Uterine smooth muscle cell (primary cell): ENCODE measurements at places on chromosomes 16 and 17. TPM values are rescaled to one million over a fixed set of nuclear protein-coding genes. Genes with fewer than 3 reads are reported as not detected.

Gene GNGT2
- not detected in 2 replicates for total RNA-seq

Gene ALOX12B
- not detected in 2 replicates for total RNA-seq

Gene TPSG1
- 0.37 TPM in 1 of 2 replicates, not detected in the other for total RNA-seq

Gene LRRC46
- total RNA-seq, result 0.11 TPM in 1 of 2 replicates, not detected in the other

Gene C16orf89
- total RNA-seq, result 0.12 and 0.22 TPM in 2 replicates

Gene TMC8
- not detected in 2 replicates for total RNA-seq

Gene GPR142
- total RNA-seq, result not detected in 2 replicates

Gene SHMT1
- 18.9 and 27.0 TPM in 2 replicates for total RNA-seq

Gene EXOC3L1
- total RNA-seq, result 0.11 and 0.12 TPM in 2 replicates

Gene ZNF319
- 2.8 and 3.1 TPM in 2 replicates for total RNA-seq

Gene PITPNC1
- 16.7 and 53.1 TPM in 2 replicates for total RNA-seq

Gene EMP2
- 9.7 and 23.0 TPM in 2 replicates for total RNA-seq

Gene CETP
- total RNA-seq, result not detected in 2 replicates

Gene FAM20A
- 12.2 and 26.7 TPM in 2 replicates for total RNA-seq

Gene SLC13A2
- total RNA-seq, result not detected in 2 replicates

Gene DNAJC7
- 64.4 and 91.4 TPM in 2 replicates for total RNA-seq

Gene RGS11
- 0.22 and 4.2 TPM in 2 replicates for total RNA-seq

Gene FNDC8
- total RNA-seq, result not detected in 2 replicates

Gene ZSCAN10
- total RNA-seq, result not detected in 2 replicates

Gene PPP1R27
- not detected in 2 replicates for total RNA-seq

Gene NPIPA8
- total RNA-seq, result not detected in 2 replicates

Gene RASL10B
- total RNA-seq, result 1.5 and 6.1 TPM in 2 replicates

Gene GP1BA
- not detected in 2 replicates for total RNA-seq

Gene KRT33A
- total RNA-seq, result not detected in 2 replicates

Gene EVI2A
- total RNA-seq, result 4.5 and 7.3 TPM in 2 replicates

Gene ERI2
- total RNA-seq, result 29.6 and 67.8 TPM in 2 replicates

Gene SPSB3
- 29.0 and 37.5 TPM in 2 replicates for total RNA-seq

Gene CLDN9
- not detected in 2 replicates for total RNA-seq

Gene MARVELD3
- total RNA-seq, result not detected in 2 replicates

Gene UNC13D
- 1.00 and 1.2 TPM in 2 replicates for total RNA-seq

Gene ATP2A3
- 0.44 and 4.9 TPM in 2 replicates for total RNA-seq

Gene MARCHF10
- under 0.01 TPM in 1 of 2 replicates, not detected in the other for total RNA-seq

Gene STAT5B
- total RNA-seq, result 27.8 and 31.9 TPM in 2 replicates

Gene PEX12
- 3.7 and 4.5 TPM in 2 replicates for total RNA-seq

Gene GLTPD2
- total RNA-seq, result not detected in 2 replicates

Gene ENDOV
- 23.5 and 27.0 TPM in 2 replicates for total RNA-seq

Gene VMO1
- 0.11 and 0.12 TPM in 2 replicates for total RNA-seq

Gene NARF
- 26.0 and 32.4 TPM in 2 replicates for total RNA-seq

Gene KRTAP4-1
- total RNA-seq, result 0.11 TPM in 1 of 2 replicates, not detected in the other

Gene NHLRC4
- 1.8 and 2.0 TPM in 2 replicates for total RNA-seq

Gene LRRC37A
- total RNA-seq, result 1.4 and 2.1 TPM in 2 replicates

Gene KRTAP1-5
- total RNA-seq, result 32.6 and 54.1 TPM in 2 replicates

Gene CCL1
- total RNA-seq, result not detected in 2 replicates

Gene HSF4
- total RNA-seq, result 5.2 and 14.0 TPM in 2 replicates

Gene RNF43
- under 0.01 TPM in 1 of 2 replicates, not detected in the other for total RNA-seq

Gene TXNDC11
- 26.7 and 34.9 TPM in 2 replicates for total RNA-seq

Gene CD79B
- 0.12 TPM in 1 of 2 replicates, not detected in the other for total RNA-seq

Gene VAT1L
- total RNA-seq, result 18.7 TPM in 2 replicates

Gene ABCA8
- total RNA-seq, result 7.6 and 14.9 TPM in 2 replicates

Gene FOXL1
- total RNA-seq, result 16.2 and 36.7 TPM in 2 replicates

Gene CES5A
- not detected in 2 replicates for total RNA-seq

Gene RTN4RL1
- total RNA-seq, result 0.11 and 0.12 TPM in 2 replicates

Gene HS3ST3B1
- 14.5 and 19.7 TPM in 2 replicates for total RNA-seq

Gene CLEC19A
- total RNA-seq, result not detected in 2 replicates

Gene TM4SF5
- total RNA-seq, result not detected in 2 replicates

Gene FGF11
- total RNA-seq, result 0.77 and 1.7 TPM in 2 replicates

Gene CCDC200
- not detected in 2 replicates for total RNA-seq

Gene PRR11
- total RNA-seq, result 9.2 and 21.9 TPM in 2 replicates
